ENCODE measurements at places on chromosomes 5 and 9. TPM values are rescaled to one million over a fixed set of nuclear protein-coding genes. Genes with fewer than 3 reads are reported as not detected.

DNA sequence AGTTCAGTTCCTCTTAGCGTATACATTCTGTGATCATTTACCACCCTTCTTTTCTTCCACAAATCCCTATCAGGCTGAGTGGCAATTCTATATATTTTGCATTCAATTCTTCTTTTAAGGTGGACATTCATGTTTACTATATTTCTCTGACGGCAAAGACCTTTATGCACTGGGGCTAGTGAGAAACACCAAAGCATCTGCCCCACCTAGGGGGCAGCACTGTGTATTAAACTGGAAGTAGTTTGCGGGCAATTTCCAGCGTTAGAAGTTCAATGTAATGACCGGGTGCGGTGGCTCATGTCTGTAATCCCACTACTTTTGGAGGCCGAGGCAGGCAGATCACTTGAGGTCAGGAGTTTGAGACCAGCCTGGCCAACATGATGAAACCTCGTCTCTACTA, 27.9 kb upstream of the FBXL7 start:
- DNase-seq, result no peak

DNA sequence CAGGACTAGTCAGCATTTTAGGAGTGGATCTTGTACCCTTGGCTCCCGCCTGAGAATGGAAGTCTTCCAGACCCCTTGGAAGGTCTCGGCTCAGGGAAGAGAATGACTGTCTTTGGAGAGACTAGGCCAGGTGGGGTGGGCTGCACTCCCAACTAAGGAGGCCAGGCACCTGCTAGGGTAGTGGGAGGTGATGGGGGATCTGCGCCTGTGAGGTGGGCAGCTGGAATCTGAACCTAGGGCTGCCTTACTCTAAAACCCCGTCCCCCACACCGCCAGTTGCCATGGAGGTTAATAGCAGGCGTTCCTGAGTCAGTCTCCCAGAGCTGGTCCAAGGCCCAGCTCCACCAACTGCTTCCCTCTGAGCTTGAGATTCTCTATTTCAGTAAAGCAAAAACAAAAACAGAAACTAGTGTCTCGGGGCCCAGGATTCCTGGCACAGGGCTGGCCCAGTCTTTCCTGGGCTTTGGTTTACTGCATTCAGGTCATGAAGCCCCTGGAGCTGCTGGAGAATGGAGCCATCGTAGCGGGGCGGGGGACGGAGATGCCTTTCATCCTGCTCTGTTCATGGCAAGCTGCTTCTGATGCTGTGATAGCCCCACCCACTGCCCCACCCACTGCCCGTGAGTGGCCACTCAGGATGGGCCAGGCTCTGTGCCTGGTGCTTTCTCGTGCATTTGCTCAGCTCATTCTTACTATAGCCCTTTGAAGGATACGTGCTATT, 57.5 kb downstream of the DAB2IP start:
- DNase-seq, result no peak

DNA sequence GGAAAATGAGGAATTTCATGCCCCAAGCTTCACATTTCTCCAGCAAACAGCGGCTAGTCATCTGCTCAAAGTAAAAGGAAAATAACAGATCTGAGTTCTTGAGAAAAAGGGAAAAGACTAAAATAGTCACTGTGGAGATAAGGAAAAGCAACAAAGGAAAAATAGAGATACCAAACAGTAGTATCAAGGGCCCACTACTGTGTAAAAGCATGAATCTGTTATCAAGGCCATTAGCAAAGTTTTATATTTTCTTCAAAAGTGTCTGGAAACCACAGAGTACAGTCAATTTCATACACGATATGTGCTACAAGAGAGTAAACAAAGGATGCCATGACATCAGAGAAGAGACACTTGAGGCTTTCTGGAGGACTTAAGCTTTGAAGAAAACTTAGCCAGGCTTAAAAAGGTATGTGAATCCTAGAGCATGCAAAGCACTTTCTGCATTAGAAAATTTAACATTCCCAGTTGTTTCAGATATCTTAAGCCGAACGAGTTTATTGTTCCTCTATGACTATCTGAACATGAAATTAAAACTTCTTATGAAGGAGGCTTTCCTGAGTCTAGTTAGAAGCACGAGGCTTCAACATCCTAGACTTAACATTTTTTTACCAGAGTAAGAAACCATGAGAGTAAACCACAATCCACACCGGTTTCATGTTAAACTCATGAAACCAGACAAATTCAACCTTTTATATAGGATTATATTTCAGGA, 1.2 kb downstream of the TTC33 start:
- no peak for DNase-seq

- no peak for DNase-seq
Observed at GRCh38 chr5:140221697-140222223, 46.8 kb downstream of the CYSTM1 start.

DNA sequence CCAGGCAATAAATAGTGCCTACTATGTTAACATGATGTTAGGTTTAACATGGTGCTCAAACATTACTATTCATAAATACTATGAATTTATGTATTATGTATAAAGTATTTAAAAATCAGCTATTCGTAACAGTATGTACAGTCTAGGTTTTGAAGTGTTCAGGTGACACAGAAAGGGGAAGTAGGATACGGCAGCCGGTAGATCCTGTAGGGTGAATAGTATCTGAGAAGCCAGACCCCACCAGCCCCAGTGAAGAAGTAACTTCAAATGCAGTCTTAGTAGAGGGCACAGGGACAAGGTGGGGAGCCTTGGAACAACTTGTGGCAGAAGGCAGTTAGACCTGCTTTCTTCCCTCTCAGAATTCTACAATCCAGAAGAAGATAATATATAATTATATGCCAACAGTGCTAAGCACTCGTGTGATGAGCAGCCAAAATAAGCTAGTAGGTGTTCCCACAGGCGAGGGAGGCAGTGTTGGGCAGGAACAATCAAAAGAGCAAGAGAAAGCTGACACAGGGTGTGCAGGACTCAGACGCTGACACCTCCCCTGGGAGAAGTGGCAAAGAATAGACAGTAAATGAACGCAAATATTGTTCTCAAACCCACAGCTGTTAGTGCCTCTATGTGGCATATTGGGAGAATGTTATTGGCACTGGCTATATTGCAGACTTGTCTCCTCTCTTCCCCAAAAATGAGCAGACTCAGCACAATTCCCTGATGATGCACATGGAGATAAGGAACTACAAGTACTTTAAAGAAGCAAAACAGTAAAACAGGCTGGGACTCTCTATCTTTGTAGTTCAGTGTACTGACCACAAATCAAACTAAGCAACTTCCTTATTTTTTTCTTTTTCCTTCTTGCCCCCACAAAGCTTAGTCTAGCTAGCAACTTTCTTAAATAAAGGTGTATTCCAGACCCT, 4.6 kb downstream of the ZNF367 start:
- no peak for DNase-seq

DNA sequence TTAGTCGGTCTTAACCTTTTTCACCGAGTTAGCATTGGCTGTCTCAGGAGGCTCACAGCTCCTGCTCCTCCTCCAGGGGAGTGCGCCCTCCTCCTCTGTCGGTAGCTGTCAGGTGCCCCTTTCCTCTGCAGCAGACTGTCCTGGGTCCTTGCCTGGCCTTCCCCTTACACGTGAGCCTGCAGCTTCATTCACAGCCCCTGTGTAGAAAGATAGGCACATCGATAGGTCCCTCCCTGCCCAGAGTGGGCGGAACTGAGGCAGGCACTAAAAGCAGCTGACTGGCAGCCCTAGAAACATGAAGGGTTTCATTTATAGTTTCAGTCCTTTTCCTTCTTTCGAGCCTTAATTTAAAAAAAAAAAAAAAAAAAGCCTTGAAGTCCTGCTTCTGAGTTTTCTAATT, 17.2 kb downstream of the TENT4A start:
- DNase-seq, result no peak

DNA sequence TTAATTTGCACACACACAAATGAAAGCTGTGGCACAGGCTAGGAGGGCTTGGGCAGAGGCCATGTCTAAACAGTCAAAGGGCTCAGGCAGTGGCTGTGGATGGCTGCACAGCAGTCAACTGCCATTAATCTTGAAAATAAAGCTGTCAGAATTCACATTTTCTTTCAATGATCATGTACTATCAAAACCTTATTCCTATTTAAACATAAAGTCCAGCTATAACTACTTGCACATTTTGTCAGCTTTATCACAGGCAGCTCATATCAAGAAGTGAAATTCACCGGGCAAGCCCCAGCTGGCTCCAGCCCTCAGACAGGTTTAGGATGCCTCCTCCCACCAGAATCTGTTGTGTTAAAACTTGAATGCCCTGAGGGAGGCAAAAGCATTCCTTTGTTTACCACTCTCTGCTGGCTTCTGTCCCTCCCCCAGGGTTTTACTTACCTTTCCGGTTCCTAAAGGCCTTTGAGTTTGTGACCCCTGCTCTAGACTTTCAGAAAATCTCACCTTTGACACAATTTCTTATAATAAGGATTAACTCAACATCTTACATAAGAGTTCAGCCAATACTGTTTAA, 54.9 kb upstream of the GRAMD2B start:
- no peak for DNase-seq

GRCh38 chr9:133515615-133516255, 9.0 kb downstream of the MYMK start:
- DNase-seq, result no peak

- no peak for DNase-seq
Observed at GRCh38 chr5:139268364-139269202, 25.0 kb upstream of the MATR3 start.

DNA sequence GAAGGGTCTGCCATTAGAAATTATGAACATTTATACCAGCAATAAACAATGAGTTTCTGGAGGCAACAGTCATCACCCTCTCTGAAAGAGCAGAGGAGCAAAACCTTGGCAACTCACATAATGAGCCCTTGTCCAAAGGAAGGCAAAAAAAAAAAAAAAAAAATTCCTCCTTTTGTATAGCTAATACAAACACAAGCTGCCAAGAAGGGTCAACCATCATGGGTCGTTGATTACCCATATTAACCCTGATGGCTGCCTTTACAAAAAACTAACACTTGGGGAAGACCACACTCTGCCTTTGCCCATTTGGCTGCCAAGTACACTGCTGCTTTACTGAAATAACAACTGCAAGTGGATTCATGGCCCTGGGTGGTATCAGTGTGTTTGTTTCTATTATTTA, 272.7 kb downstream of the ADAMTSL1 start:
- no peak for DNase-seq

- DNase-seq, result no peak
Observed at GRCh38 chr5:4876804-4877203, 263.3 kb upstream of the ADAMTS16 start.

DMRT2 gene
- not detected for total RNA-seq

COL23A1 gene
- total RNA-seq, result 5.7 TPM

SURF4 gene
- total RNA-seq, result 96.0 TPM

DCTN3 gene
- 59.1 TPM for total RNA-seq

S1PR3 gene
- 26.8 TPM for total RNA-seq

C5orf58 gene
- total RNA-seq, result not detected

KLHL9 gene
- 10.7 TPM for total RNA-seq

ANKRD31 gene
- 0.07 TPM for total RNA-seq

Measured in right atrium auricular region (tissue), 2 donors.